Fibroblast of skin of scalp (primary cell): ENCODE measurements at places on chromosomes 11 and 22.

- no peak for DNase-seq
Observed at GRCh38 chr11:113477321-113477720, 2.1 kb upstream of the DRD2 start.

DNA sequence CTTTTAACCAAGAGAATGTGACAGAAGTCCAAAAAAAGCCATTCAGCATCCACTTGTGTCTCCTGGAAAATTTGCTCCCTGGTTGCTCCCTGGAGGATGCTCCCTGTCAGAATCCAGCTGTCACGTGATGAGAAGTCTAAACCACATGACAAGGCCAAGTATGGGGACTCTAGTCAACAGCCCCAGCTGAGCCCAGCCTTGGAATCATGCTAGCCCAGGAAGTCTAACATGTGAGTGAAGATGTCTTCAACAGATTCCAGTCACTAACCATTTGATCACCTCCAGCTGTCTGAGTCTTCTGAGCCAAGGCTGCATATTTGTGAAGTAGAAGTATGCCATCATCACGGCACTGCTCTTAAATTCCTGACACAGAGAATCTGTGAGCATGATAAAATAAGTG lies 4.2 kb downstream of the OR56B4 start:
- no peak for DNase-seq

DNA sequence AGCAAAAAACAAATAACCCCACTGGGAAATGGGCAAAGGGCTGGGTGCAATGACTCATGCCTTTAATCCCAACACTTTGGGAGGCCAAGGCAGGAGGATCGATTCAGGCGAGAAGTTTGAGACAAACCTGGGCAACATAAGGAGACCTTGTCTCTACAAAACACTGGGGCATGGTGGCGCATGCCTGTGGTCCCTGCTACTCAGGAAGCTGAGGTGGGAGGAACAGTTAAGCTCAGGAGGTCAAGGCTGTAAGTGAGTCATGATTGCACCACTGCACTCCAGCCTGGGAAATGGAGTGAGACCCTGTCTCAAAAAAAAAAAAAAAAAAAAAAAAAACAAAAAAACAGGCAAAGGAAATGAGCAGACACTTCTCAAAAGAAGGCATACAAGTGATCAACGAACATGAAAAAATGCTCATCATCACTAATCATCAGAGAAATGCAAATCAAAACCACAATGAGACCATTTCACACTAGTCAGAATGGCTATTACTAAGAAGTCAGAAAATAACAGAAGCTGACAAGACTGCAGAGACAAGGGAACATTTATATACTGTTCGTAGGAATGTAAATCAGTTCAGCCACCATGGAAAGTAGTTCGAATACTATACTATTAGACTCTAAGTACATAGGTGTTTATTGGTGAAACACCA lies 48.2 kb upstream of the SMCO4 start:
- peak; percentile 25 for DNase-seq

GRCh38 chr11:19405966-19406365 lies 165.2 kb upstream of the E2F8 start:
- DNase-seq, result no peak

GRCh38 chr11:121696931-121697670 lies 244.3 kb upstream of the SORL1-AS1 start:
- no peak for DNase-seq

- DNase-seq, result no peak
Observed at GRCh38 chr11:71423181-71423790, 24.9 kb downstream of the DHCR7 start.

GRCh38 chr11:122391049-122391448 lies 264.5 kb upstream of the UBASH3B start:
- DNase-seq, result no peak

DNA sequence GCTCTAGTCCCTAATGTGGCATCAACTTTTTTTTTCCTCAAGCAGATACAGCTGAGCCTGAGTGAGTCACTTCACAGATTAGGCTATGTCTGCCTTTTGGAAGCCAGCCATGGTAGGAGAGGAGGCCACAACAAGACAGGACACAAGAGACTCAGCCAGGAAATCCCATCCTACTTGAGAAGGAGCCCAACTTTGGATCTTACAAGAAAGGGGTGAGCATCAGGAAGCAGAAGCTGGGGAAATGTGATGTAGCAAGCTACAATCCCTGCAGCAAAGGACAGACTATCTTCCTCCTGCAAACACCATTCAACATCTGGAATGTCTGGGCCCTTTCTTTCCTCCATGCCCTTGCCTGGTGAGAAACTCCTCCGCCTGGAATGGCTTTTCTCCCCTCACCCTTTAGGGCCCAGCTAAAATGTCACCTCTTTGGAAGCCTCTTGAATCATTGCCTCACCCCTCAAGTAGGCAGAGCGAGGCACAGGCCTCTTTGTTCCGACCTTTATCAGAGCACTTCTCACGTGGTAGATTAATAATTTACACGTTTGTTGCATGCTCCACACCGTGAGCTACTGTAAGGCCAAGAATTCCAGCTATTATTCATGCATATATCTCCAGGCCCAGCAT lies 156.4 kb upstream of the PITPNB start:
- peak; percentile 90 for DNase-seq

DNA sequence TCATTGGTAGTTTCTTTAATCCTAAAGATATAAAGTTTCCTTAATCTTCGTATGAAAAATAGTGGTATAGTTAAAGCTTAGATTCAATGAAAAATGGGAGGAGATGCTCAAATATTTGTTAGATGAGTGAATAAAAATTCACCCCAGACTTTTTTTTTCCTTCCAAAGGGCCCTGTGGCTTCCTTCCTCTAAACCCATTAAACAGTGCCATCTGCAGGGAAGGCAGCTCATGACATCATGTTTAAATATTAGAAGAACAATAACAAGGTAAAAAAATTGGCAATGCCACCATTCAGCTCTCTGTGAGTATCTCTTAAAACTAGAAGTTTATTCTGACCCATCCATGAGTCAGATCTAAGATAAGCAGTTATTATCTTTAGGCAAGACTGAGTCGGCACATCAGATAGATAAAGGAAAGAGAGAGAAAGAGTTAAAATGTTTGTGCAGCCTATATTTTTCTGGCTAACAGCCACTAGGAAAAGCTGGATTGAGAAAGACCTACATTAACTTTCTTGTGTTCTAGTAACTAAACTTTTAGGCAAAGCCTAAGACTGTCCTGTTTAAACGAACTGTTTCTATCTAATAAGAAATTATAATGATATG lies 19.1 kb upstream of the OOSP1 start:
- DNase-seq, result peak; percentile 20

GRCh38 chr11:46210133-46210636 lies 67.3 kb upstream of the CREB3L1 start:
- DNase-seq, result peak; percentile 9

GRCh38 chr11:92131289-92131865 lies 93.2 kb upstream of the FAT3 start:
- DNase-seq, result peak; percentile 59

GRCh38 chr11:72668629-72669347 lies 5.4 kb downstream of the PDE2A start:
- no peak for DNase-seq
